WERI-Rb-1 (cell line): ENCODE measurements at places on chromosomes 7 and 10.

- DNase-seq = no peak
Measured at GRCh38 chr10:33781606-33782395, 447.3 kb upstream of the NRP1 start.

DNA sequence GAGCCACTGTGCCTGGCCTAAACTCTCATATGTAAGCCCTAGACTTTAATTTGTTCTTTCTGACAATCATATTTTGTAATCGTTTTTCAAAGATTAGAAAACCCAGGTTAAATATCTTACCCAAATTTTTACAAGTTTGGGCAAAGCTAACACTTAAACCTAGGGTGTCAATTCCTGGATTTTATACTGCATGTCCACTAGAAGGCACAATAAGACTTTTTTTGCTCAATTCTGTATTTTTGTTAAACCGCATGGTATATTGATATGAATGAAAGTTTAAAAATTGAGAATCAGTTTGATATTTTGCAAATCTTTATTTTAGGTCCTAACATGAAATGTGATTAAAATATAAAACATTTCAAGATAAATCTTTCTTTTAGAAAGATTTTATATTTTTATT is 29.3 kb downstream of the DYNC2I1 start:
- no peak for DNase-seq

- no peak for DNase-seq
Measured at GRCh38 chr7:90777041-90777440, 180.9 kb downstream of the CDK14 start.

DNA sequence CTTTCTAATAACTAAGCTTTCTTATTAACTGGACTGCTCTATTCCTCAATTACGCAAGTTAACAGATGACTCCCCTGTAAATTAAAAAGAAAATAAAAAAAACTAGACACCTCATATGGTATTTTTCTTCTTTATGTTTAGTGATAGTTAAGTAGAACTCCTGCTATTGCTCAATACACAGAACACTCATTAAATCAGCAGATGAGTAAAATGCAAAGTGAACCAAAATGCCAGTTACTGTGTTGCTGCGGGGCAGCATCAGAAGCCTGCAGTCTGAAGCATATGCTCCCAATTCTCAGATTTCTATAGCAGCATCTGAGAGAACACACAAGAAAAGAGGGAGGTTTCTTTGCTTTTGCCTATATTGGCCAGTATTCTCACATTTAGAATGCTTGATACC is 28.4 kb downstream of the CDK6 start:
- DNase-seq = no peak

DNA sequence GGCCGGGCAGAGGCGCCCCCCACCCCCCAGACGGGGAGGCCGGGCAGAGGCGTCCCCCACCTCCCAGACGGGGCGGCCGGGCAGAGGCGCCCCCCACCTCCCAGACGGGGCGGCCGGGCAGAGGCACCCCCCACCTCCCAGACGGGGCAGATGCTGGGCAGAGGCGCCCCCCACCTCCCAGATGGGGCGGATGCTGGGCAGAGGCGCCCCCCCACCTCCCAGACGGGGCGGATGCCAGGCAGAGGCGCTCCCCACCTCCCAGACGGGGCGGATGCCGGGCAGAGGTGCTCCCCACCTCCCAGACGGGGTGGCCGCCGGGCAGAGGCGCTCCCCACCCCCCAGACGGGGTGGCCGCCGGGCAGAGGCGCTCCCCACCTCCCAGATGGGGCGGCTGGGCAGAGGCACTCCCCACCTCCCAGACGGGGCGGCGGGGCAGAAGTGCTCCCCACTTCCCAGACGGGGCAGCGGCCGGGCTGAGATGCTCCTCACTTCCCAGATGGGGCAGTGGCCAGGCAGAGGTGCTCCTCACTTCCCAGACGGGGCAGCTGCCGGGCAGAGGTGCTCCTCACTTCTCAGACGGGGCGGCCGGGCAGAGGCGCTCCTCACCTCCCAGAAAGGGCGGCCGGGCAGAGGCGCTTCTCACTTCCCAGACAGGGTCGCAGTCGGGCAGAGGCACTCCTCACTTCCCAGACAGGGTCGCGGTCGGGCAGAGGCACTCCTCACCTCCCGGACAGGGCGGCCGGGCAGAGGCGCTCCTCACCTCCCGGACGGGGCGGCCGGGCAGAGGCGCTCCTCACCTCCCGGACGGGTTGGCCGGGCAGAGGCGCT is 53.6 kb downstream of the ENTPD1 start:
- DNase-seq = no peak

GRCh38 chr7:20388084-20388483 is 57.4 kb downstream of the ITGB8 start:
- DNase-seq = no peak
